ENCODE measurements at places on chromosomes 7 and 10. TPM values are rescaled to one million over a fixed set of nuclear protein-coding genes. Genes with fewer than 3 reads are reported as not detected.

ANKMY2 gene
- 11.2 TPM for total RNA-seq

PNLIPRP1 gene
- total RNA-seq = not detected

LIPF gene
- total RNA-seq = not detected

OR9A2 gene
- total RNA-seq = not detected

SLC18A3 gene
- total RNA-seq = not detected

EGR2 gene
- under 0.01 TPM for total RNA-seq

CPN1 gene
- not detected for total RNA-seq

POLR2J3 gene
- 104 TPM for total RNA-seq

TMEM236 gene
- 0.32 TPM for total RNA-seq

UPK3B gene
- total RNA-seq = not detected

HOXA1 gene
- 0.49 TPM for total RNA-seq

MRPS33 gene
- total RNA-seq = 24.9 TPM

SLC26A4 gene
- total RNA-seq = 0.81 TPM

CYP3A7 gene
- total RNA-seq = not detected

CALHM1 gene
- total RNA-seq = not detected

MEOX2 gene
- 23.5 TPM for total RNA-seq

STRA8 gene
- total RNA-seq = not detected

AKR1C8 gene
- total RNA-seq = 0.16 TPM

ACTL6B gene
- total RNA-seq = not detected

PRPS1L1 gene
- not detected for total RNA-seq

BLNK gene
- total RNA-seq = not detected

HMX3 gene
- total RNA-seq = not detected

PROSER2 gene
- total RNA-seq = 3.9 TPM

ZNF503 gene
- total RNA-seq = 0.32 TPM

MALRD1 gene
- total RNA-seq = not detected

GBF1 gene
- total RNA-seq = 31.8 TPM

SFTPD gene
- total RNA-seq = not detected

MINDY4 gene
- total RNA-seq = 2.6 TPM

FUOM gene
- 18.1 TPM for total RNA-seq

ADAM12 gene
- 0.63 TPM for total RNA-seq

Measured in bladder microvascular endothelial cell (primary cell).